ENCODE measurements at places on chromosomes 6 and 20. TPM values are rescaled to one million over a fixed set of nuclear protein-coding genes. Genes with fewer than 3 reads are reported as not detected.

Gene NHLRC1
- total RNA-seq, result 1.7 TPM

Gene PI3
- total RNA-seq, result not detected

DNA sequence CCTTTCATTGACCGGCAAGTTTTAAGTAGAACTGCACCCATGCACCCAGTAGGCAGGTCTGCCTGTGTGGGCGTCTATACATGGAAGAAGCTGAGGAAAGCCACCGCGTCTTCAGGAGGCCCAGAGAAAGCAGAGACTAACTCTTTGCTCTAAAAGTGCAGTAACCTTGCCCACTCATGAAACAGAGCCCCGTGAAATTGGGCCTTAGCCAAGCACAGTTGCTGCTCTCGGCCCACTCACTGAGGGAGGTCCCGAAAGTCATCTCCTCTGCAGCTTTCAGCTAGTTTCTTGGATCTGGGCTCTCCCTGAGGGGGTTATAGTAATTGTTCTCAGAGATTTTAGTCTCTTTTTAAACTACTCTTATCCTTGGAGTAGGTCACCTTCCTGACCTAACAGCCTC, 74.0 kb upstream of the SYNJ2 start:
- DNase-seq, result no peak

DNA sequence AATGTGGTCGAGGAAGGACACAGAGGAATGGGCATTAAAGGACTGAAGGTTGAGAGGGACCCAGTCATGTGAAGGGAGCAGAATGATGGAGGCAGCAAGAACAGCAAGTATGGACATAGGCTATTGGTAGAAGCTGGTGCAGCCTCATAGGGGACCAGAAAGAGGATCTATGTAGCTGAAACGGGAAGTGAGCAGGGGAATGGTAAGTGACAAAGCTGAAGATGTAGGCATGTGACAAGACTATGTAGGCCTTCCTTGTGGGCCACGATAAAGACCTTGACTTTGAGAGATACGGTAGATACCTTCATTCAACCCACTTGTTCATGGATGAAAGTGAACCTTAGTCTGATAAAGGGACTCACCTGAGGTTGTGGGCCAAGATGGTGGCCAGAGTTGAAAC, 3.5 kb downstream of the CTNNBL1 start:
- DNase-seq, result no peak

Measured in fibroblast of villous mesenchyme (primary cell).